ENCODE measurements at places on chromosomes 16 and 17.

GRCh38 chr17:45004388-45004787 is 36.3 kb upstream of the C1QL1 start:
- DNase-seq = no peak

DNA sequence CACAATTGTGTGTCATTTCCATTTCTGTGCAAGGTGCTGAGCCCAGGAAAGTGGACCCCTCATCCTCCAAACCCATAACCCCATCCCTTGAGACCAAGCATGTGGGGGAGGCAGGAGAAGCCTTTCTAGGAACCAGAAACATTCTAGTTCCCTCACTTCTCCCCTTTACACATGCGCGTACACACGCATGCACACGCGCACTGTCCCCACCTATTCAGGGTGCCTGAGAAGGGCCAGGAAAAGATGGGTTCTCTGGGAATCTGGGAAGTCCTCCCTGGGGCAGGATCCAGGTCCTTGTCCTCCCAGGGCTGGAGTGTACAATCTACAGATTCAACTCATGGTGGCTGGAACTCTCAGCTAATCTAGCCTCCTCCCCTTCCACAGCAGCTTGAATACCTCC is 2.4 kb downstream of the PPY start:
- no peak for DNase-seq

DNA sequence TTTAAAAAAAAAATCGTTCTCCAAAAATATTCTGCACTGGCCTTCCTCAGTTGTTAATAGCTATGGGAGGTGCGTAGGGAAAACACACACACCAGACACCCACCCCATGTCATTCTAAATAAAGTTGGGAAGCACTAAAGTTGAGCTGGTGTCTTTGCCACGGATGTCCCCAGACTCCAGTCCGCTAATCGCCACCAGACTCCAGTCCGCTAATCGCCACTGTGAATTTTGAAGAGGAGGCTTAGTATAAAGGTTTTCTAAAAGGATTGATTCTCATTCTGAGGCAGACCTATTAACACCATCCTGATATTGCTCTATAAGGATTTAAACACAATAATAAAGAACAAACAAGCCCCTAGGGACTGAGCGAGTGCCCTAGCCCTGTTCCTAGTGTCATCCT is 22.7 kb upstream of the CPSF4L start:
- no peak for DNase-seq

DNA sequence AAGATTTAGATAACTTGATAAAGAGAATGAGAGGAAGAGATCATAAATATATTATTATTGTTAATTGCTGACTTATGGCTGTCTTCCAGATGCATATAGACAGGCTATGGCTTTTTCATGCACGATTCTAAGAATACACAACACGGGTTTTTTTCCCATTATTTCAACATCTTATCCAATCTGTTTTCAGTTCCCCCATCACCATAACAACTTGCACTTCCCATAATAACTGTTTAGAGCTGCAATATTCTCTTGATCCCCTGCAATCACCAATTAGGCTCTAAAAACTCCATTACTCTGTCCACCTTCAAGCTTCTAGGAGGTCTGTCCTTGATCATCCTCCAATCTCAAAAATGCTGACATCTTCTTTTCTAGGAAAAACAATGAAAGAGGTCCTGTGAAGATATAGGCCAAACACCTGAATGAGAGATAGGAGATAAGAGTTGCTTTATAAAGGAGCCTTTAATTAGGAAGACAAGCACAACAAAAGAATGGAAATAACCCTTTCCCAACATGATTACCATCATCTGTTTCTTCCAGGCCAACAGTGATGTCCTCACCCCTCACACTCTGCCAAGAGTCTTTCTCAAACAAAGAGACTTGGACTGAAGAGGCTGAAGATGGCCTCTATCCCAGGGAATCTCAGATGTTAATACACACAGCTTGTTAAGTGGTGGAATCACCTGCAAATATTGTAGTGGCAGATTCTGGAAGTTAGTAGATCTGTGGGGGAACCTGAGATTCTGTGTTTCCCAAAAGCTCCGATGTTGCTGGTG is 32.2 kb upstream of the CCL2 start:
- DNase-seq = no peak

GRCh38 chr17:76405967-76406647 is 21.7 kb downstream of the SPHK1 start:
- DNase-seq = no peak

GRCh38 chr16:90061437-90061836 is 15.7 kb downstream of the PRDM7 start:
- DNase-seq = no peak

DNA sequence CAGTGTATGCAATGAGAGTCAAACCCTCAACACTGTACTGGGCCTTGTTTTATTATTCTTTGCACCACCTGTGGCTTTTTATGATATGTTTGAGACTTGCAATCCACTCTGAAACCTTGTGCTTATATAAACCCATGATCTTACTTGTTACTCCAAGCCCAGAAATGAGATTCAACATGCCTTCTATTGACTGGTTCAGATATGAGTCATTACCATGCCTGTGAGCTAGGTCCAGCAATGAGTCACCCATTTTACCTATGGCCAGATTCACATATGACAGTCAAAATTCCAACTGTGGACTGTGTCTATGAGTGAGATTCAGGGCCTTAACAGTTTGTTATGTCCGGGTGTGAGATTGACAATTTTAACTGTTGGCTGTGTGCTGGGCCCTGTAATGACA is 1846.1 kb downstream of the TP53TG3F start:
- no peak for DNase-seq

DNA sequence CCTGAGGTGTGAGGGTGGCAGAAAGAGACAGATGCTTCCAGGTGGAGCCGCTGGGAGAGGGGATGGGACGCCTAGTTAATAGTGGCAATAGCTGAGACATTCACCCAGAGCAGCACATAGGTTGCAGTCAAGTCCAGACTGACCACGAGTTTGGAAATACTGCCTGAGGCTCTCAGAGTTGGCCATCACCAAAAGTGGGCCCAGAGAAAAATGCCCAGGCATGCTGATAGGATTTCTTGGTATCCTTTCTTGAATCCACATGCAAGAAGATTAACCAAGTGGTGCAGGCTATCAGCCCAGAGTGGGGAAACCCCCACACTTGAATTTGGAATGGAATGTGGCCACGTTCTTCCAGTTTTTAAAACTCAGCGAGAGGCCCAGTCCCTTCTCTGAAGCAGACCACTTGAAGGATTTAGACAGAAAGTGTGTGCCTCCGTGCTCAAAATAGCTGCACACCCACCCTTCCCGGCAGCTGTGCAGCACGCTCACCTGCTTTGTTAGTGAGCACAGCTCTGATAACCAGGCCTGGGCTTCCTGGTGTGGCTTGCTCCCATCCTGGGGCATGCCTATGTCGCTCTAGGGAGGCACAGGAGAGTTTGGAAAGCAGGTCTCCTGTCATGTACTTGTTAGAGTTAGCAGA is 35.7 kb downstream of the PLD6 start:
- DNase-seq = no peak

DNA sequence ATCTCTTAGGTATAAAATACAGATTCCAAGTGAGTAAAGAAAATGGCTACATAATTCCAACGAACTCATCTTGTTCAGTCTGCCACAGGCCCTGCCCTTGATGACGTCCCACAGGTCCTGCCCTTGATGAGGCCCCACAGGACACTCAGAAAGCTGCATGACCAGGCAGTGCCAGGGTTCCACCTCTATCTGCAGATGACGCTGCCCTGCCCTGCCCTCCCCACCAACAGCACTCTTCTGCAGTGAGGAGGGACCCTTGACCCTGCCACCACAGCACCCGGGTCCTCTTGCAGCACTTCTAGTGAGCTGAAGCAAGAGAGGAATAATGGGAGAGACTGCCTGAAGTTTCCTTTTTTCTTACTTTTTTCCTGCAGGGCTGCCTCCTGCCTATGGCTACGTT is 118.4 kb downstream of the VPS53 start:
- DNase-seq = no peak

GRCh38 chr17:49484588-49484987 is 10.5 kb upstream of the NGFR start:
- DNase-seq = no peak

DNA sequence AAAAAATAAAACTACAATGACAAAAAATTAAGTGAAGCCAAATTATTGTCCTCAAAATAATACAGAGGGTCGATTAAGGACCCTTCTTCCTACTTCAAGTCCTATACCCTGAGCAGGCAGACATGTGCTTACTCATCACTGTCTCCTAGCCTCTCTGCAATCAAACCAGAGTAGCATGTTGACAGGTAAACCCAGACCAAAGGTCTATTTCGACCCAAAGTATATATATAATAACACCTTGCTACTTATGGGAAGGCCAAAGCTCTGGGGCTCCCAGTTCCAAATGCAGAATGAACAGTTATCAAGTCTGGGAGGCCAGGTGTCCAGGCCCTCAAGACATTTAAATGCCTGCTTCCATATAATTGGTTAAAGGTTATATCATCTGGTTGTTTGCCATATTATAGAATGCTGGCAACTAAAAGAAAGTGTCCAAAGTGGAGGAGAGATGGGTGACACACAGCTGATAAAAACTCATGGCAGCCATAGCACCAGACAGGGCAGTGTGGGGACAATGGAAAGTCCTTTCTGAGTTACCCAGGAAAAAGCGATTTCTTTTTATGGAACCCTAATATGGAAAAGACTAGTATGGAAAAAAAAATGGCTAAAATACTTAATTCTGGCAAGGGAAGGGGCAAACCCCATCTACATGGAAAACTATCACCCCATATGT is 53.6 kb downstream of the N4BP1 start:
- no peak for DNase-seq

DNA sequence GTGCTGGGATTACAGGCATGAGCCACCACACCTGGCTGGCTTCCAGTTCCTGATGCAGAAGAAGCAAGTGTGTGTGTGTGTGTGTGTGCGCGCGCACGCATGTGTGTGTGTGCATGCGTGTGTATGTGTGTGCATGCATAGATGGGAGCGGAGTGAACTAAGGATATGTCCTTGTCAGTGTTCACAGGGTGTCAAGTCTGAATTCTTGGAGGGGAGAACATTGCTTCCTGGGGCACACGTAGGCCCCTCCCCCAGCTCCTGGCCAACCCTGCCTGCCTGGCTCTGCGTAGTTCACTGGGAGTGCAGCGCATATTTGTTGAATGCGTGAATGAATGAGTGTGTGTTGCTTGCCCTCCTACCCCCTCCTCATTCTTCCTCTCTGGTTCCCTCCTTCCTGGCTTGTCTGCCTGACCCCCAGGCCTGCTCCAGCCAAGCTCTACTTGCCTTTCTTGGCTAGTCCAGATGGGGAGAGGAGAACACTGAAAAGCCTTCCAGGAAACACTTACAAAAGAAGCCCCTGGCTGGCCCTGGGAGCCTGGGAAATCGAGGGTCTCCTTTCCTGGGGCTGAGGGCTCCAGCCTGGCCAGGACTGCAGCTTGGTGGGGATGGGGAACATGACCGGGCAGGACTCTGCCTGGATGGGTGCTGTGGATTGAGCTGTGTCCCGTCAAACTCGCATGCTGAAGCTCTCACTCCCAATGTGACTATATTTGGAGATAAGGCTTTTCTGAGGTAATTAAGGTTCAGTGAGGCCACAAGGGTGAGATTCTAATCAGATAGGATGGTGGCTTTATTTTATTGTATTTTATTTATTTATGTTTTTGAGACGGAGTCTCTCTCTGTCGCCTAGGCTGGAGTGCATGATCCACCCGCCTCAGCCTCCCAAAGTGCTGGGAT is 27.9 kb downstream of the IGFBP4 start:
- DNase-seq = no peak

Measured in stimulated activated CD4-positive, alpha-beta T cell treated with anti-CD3 and anti-CD28 coated beads, Interleukin-2, amount 100 ng/mL, for 24 hours (primary cell).